Skeletal muscle cell (primary cell): ENCODE measurements at places on chromosomes 6 and 20.

- DNase-seq = no peak
These were observed 54.4 kb downstream of the ADNP start for GRCh38 chr20:50876816-50877215.

DNA sequence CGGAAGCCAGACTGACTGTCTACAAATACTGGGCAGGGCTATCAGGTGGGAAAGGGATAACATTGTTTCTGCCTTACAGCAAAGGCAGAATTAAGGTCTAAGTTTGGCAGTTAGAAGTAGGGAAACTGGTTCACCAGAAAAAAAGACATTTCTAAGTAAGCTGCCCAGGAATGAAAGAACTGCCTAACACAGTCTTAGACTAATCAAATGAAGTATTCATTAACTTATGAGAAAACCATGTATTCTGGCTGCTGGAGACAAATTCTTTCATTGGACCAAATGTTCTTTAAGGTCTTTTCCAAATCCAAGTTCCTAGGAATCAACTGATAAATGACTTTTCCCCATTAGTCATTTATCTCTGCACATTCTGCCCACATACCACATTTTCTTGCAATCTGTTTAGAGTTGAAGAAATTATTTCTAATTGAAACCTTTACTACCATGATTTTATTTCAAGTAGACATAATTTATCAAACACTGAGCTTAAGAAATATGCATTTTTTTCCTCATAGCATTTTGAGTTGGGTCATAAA lies 120.3 kb upstream of the OGFRL1 start:
- no peak for DNase-seq

DNA sequence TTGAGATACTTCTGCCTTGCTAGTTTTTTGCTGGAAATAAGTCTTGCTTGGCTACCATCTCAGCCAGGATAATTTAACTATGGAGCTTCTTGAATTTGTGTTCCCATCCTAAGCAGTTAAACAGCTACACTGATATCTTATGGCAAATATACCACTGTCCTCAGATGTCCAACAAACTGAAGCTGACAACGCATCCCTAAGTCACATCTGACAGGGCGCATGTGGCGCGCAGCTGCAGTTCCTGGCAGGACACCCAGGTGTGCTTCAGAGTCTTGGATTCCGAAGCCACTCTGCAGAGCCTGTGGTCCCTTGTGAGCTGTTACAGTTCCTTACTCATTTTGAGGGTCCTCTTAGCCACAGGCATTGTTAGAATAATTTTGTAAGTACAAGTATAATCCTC lies 127.9 kb downstream of the WDR27 start:
- DNase-seq = no peak

GRCh38 chr6:44270526-44271405 lies 516 bp downstream of the TMEM151B start:
- no peak for DNase-seq

DNA sequence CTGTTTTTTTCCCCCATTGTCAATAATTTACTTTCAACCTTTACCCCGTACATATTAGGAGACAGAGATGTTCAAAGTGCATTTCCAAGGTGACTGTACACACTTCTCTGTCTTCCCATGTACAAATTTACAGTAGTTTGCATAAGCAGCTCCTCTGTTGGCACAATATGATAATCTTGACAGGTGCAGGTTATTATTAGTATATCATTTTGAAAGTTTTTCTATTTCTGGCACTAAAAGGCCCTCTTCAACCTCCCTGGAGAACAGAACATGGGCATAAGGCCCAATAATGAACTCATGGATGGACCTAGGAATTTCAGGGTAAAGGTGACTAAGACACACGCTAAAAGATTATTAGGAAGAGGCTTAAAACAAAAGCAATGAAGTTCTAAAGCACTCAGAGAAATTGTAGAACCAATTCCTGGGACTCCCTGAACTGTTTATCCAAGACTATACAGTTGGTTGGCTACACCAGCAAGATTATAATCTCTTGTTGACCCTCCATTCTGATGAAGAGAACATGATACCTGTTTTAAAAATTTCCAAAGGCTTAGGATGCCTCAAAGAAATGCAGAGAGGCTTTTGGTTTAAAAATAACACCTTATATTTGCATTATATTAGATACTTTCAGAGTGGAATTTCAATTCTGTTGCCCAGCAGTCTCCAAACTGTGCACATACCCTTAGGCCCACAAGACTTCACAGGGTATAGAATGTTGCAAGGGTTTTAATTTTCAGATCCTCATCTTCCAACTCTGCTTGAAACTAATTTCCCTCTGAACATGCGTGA lies 1.1 kb downstream of the AIG1 start:
- DNase-seq = no peak

GRCh38 chr6:106114492-106114891 lies 28.4 kb downstream of the PRDM1 start:
- no peak for DNase-seq

- DNase-seq = no peak
These were observed 97.5 kb upstream of the MYLIP start for GRCh38 chr6:16031278-16031981.

DNA sequence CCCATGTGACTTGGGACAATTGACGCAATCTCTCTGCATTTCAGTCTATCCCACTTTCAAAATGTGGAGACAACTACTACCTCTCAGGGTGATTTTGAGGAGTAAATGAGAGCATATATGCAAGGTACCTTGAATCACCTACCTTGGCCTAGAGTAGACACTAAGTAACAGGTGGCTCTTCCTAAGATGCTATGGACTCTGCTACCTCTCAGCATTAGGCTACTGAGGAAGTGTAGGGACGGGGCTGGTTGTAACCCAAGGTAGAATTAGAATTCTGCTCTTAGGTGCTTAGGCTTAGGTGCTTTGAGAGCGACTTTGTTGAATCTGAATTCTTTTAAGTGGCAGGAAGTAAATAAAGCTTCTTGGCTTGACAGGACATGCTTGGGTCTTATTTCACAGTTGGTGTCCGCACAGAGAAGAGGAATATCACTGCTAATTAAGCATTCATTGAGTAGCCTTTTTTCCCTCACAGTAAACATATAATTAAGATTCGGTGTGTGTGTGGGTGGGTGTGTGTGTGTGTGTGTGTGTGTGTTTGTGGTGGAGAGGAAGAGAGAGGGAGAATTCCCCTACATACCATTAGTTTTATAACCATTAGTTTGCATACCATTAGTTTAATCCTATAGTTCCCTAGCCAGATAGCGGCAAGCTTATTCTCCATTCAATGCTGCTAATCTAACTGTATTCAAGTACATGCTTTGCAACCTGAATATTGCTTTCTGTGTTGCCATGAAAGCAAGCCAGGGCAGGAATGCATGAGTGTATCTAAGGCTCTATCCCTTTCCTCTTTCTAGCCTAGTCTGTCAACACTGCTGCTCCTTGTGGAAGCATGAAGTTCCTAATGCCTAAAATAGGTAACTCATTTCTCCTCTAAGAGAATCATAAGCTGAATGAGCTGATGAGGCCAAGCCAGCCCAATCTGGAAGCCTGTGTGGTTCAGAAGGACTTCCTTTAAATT lies 112.5 kb downstream of the IPCEF1 start:
- no peak for DNase-seq

DNA sequence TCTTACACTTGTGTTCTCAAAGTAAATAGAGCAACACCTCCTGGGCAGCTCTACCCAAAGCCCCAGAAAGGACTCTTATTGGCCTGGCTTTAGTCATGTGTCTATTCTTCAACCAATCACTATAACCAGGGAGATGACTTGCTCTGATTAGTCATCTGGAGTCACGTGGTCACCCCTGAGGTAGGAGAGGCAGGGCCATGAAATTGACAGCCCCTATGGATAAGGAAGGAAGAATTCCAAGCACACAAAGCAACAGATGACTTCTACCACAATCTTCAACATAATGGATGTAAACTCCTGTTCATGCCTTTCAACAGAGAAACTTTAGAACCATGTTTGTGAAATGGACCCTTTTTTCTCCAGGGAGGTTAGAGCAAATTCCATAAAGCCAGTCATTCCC lies 24.6 kb upstream of the EYA2 start:
- no peak for DNase-seq

DNA sequence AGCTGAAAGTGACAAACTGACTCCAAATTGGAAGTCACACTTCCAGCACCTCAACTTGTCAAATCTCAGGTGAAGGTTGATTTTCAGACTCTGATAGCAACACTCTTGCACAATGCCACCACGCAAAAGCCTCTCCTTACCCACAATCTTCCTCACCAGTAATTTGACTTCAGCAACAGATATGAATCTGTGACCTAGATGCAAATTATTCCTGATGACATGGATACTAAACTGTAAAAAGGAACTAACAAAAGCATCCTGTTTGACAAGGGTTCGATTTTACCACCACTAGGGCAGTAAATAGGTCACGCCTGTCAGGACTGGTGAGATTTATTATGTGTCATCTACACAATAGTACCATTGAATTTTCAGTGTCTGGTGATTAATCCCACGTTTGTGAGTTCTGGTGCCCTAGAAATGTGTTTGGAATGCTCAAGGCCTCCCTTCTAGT lies 134.4 kb upstream of the COL21A1 start:
- no peak for DNase-seq

- DNase-seq = no peak
These were observed 123.7 kb downstream of the TMEM200A start for GRCh38 chr6:130489514-130489913.

GRCh38 chr6:33761922-33762629 lies 15.4 kb upstream of the IP6K3 start:
- no peak for DNase-seq

DNA sequence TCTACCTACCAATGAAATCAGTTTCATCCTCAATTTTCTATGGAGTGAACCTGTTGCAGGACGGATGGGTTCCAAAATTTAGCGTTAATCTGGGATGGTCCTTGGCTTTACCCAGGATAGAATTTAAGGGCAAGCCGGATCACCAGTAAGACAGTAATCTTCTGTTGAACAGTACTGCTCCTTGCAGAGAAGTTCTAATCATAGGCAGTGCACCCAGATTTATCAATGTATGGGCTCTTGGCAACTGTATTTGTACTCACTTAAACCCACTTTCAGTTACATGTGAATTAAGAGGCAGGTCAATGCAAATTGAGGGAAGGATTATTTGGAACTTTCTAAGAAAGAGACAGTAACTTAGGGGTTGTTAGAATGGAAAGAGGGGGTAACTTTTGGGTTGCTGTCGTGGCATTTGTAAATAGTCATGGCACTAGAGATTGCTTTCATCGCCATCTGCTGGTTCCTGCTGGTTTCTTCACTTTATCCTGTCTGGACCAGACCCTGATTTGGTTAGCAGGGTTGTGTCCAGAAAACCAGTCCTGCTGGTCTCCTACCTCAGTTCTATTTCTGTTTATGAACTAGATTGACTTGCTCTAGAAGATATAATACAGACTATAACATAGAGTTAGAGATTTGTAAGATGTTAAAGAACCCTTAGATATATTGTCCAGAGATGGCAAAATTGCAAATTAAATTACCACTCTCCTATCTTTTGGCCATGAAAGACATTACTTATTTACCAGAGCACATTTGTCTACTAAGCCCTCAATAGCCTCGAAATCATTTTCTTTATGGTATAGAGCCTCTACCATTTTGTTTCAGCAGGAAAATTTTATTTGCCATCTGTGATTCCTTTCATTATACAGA lies 646.3 kb downstream of the UTRN start:
- DNase-seq = no peak

DNA sequence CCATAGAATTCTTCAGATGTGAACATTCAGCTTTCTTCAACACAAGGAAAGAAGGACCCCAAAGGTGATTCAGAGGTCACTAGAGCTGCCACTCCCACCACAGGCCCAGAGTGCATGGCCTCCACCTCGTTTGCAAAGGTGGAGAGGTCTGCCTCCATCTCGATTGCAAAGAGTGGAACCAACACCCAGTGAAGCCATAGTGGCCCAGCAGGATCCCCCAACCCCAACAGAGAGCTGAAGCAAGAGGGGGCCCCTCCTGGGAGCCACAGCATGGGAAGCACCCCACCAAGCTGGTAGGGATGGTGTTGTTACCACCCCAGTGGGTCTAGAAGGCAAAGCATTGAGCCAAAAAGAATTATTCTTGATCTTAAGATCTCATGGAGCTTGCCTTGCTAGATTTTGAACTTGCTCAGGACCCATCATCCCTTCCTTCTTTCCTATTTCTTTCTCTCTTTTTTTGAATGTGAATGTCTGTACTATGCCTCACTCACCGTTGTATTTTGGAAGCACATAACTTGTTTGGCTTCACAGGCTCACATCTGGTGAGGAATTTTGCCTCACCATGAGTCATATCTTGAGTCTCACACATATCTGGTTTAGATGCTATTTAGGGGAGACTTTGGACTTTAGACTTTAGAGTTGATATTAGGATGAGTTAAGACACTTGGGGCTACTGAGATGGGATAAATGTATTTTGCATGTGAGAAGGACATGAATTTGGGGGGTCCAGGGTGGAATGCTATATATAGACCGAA lies 119.2 kb downstream of the ANKRD60 start:
- no peak for DNase-seq

- no peak for DNase-seq
These were observed 108.2 kb downstream of the VEGFA start for GRCh38 chr6:43878127-43878634.

DNA sequence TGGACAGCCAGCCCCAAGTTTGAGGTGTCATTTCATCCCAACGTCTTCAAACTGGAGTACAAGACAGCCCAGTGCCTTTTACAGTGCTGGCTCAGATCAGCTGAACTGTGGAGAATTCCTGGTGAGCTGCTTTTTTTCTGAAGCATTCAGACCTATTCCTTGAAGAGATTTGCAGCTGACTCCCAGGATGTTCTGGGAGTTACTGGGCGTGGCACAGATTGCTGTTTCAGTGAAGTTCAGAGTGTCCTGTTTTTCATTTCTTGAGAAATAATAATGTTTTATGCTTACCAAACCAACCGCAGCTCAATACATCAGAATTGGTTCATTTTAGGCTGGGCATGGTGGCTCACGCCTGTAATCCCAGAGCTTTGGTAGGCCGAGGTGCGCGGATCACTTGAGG lies 33.4 kb upstream of the SRPK1 start:
- DNase-seq = no peak

GRCh38 chr6:41054511-41054910 lies 1.5 kb downstream of the APOBEC2 start:
- no peak for DNase-seq

- no peak for DNase-seq
These were observed 625.2 kb downstream of the EPM2A start for GRCh38 chr6:145110109-145110508.

DNA sequence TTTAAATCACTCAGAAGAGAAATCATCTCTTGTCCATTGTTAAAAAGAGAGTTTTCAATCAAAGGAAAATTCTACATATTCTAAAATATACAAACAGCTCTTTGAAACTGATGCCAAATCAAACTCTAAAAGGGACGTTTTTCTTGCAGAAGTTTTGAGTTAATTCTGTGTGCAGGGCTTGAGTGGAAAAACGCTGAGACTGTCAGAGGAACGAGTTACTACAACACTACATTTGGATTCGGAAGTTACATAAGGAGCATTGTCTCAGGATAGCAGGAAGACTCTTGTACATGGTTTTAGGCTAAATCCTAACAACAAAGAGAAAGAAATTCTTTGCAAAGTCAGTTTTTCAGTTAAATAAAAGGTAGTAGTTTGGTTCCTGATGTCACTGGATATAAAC lies 155.7 kb upstream of the SUPT3H start:
- DNase-seq = no peak

GRCh38 chr6:31125162-31125561 lies 4.9 kb upstream of the CDSN start:
- DNase-seq = peak; percentile 16
